HS-5 (cell line): ENCODE measurements at places on chromosomes 5 and 9.

GRCh38 chr5:90638878-90639277 lies 80.3 kb downstream of the ADGRV1 start:
- no peak for DNase-seq

DNA sequence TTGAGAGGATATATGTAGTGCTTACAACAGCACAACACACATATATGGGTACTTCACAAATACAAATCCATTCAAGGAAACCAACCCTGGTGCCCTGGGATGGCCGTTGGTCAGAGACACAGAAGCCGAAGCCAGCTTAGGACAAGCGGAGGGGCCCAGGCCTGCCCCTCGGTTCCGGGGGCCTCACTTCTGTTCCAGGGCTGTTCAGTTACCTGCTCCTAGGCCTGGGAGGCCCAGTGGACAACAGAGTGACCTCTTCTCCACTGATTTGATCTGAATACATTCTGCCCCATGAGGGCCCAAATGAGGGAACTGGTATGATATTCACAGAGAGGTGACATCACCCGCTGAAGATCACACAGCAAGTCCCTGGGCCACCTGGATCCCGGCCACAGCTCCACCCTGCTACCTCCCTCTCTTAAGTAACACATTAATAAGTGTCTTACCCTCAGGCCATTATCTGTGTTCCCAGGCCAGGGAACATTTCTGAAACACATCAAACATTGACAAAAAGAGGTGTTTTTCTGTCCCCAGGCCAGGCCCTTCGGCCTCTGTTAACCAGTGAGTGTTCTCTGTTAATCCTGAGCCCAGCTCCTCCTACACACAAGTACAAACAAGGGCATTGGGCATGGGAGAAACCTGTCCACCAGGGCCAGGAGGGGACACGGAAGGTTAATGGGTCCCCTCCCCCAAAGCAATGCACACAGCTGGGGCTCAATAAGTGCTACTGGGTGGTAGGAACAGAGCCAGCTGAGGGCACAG lies 4.5 kb upstream of the GRHPR start:
- no peak for DNase-seq

GRCh38 chr5:176703857-176704256 lies 56.6 kb downstream of the TSPAN17 start:
- no peak for DNase-seq

- no peak for DNase-seq
These were observed 319.2 kb downstream of the MLLT3 start for GRCh38 chr9:20303066-20303465.

GRCh38 chr9:2000314-2000713 lies 14.8 kb upstream of the SMARCA2 start:
- no peak for DNase-seq

- no peak for DNase-seq
These were observed 124.9 kb upstream of the RPS23 start for GRCh38 chr5:82403026-82403425.

- no peak for DNase-seq
These were observed 72.1 kb upstream of the ARAP3 start for GRCh38 chr5:141753971-141754713.

GRCh38 chr9:71122421-71122820 lies 1.0 kb upstream of the TRPM3 start:
- no peak for DNase-seq

DNA sequence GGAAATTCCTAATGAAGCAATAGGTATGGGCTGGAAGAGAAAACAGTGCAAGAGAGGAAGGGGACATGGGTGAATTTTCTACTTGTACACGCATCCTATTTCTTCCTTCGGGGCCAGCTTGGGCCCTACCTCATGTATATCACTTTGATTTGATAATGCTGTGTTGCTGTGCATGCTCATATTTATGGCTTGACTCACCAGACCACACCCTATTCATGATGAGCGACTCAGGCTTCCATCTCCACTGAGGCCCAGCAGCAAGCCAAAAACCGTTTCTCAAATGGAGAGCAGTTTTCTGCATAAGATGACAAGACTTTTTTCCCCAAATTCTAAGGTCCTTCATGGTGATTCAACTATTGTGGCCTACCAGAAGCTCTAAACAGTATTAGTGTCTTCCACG lies 2039.1 kb upstream of the CDH9 start:
- peak; percentile 75 for DNase-seq

GRCh38 chr5:139148986-139149385 lies 49.2 kb downstream of the SIL1 start:
- DNase-seq: no peak

- DNase-seq: no peak
These were observed 9.5 kb downstream of the FBXO10 start for GRCh38 chr9:37566716-37567115.
